ENCODE measurements at places on chromosomes 6 and 20. TPM values are rescaled to one million over a fixed set of nuclear protein-coding genes. Genes with fewer than 3 reads are reported as not detected.

CCDC170 gene
- 0.31 TPM for polyA plus RNA-seq

DNA sequence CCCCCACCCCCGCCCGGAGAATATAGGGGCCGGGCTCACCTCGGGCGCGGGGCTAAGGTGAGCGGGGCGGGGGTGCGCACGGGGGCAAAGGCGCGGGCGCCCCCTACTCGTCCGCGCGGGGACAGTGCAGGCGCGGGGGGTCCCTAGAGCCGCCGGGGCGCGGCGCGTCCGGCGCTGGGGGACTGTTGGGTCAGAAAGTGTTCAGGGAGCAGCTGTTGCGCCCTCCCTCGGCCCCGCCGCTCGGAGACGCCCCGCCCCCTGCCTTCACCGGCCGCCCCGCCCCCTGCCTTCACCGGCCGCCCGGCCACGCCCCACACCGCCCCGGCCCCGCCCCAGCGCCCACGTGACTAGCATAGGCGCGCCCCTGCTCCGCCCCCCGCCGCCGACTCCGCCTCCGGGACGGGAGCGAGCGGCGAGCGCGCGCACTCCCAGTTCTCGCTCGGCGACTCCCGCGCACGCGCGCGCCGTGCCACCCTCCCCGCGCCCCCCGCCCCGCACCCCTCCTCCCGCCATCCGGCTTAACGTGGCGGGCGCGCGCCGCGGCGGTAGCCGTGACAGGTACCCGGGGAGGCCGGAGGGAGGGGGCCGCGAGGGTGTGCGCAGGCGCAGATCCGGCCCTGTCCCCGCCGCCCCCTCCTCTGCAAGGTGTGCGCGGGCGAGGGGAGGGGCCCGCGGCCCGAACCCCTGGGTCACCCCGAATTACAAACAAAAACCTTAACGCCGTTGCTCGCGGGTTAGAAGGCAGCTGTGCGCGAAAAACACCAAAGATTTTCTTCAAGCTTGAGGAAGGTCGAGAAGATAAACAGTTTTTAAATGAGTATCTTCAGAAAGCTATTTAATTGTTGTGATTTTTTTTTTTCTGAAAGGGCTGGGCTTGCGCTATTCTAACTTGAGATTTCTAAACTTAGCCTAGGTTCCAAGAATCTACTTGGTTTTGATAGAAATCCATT, 704 bp upstream of the ZNF217 start:
- peak; percentile 96 for DNase-seq

- DNase-seq = no peak
Measured at GRCh38 chr20:38373231-38373867, 27.1 kb downstream of the LBP start.

RAET1E gene
- 0.17 TPM for polyA plus RNA-seq

OR2H1 gene
- not detected for polyA plus RNA-seq

GRCh38 chr6:69314531-69314930, 482.3 kb downstream of the LMBRD1 start:
- no peak for DNase-seq

- peak; percentile 92 for DNase-seq
Measured at GRCh38 chr6:122995921-122996793, at the start of gene CLVS2. TSS of gene CLVS2 (plus strand) at chr6:122996235. CDS start at chr6:122997778, 1,543 bp downstream.
